ENCODE measurements at places on chromosomes 7 and 10. TPM values are rescaled to one million over a fixed set of nuclear protein-coding genes. Genes with fewer than 3 reads are reported as not detected.

DNA sequence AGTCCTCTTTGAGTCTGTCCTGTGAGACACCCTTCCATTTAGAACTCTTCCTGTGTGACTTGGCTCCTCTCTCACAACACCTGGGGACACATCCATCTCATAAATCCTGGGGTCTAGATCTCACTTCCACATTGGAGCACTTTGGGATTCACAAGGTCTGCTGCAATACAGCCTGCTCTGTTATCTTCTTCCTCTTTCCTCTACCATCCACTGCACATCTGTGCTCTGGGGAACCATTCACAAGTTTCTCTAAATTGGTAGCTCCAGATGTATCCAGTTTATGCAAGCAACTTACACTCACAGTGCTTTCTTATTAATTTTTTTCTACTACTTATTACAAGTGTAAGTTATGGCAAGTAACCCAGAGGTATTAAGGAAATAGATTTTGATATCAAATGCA, 5.5 kb upstream of the FIGNL1 start:
- H3K27me3 ChIP-seq, result peaks cover 3% of the 10 kb centered on the region
- peaks cover 8% of the 10 kb centered on the region for H3K4me1 ChIP-seq
- H3K27ac ChIP-seq, result no peak overlapping the region
- H3K36me3 ChIP-seq, result no peaks in the 10 kb centered on the region
- DNase-seq, result no peak

DNA sequence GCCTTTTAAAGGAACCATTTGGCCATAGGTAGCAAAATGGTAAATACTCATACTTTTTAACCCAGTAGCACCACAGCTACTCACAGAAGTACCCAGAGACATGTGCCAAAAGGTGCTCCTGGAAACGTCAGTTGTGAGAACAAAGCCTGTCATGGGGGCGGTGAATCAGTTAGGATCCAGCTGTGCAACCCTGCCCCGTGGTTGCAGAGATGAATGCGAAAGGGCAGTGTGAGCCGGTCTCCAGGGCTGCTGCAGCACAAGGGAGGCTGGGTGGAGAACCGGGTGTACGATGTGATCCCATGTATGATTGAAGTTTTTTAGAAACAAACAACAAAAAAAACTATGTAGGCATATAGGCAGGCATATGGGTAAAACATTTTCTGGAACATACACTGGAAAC, 1.3 kb upstream of the LRRC18 start:
- DNase-seq, result no peak
- H3K4me1 ChIP-seq, result no peaks in the 10 kb centered on the region
- no peaks in the 10 kb centered on the region for H3K27me3 ChIP-seq

- H3K4me1 ChIP-seq, result no peaks in the 10 kb centered on the region
- no peaks in the 10 kb centered on the region for H3K36me3 ChIP-seq
- H3K27me3 ChIP-seq, result peaks cover 1% of the 10 kb centered on the region
- H3K4me3 ChIP-seq, result no peak overlapping the region
Measured at GRCh38 chr7:151320263-151320845, 21.3 kb upstream of the NUB1 start.

- H3K27me3 ChIP-seq, result no peaks in the 10 kb centered on the region
- H3K36me3 ChIP-seq, result peaks cover 15% of the 10 kb centered on the region
- no peak for DNase-seq
Measured at GRCh38 chr10:103154521-103155299, 38.4 kb downstream of the NT5C2 start.

GSAP gene
- 6.8 TPM for total RNA-seq

PDK4 gene
- total RNA-seq, result not detected

COL28A1 gene
- total RNA-seq, result 0.35 TPM

Data from CD4-positive, CD25-positive, alpha-beta regulatory T cell (primary cell).